ENCODE measurements at places on chromosomes 6 and 20.

DNA sequence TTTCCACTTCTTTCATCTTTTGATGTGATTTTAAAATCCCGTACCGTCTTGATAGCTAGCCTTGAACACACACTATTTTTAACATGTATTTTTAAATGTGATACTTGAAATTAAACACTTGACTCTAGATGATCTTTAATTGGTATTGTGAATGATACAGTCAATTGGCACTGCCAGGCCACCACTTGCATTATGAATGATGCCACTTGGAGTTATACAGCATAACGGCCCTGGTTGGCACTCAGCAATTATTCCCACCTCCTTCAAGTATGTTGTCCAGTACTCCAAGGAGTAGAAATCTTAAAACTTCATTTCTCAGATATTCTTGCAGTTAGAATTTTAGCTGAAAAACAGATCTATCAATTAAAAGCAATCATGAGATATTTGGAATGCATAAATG lies 62.9 kb downstream of the TENT5A start:
- DNase-seq: no peak

DNA sequence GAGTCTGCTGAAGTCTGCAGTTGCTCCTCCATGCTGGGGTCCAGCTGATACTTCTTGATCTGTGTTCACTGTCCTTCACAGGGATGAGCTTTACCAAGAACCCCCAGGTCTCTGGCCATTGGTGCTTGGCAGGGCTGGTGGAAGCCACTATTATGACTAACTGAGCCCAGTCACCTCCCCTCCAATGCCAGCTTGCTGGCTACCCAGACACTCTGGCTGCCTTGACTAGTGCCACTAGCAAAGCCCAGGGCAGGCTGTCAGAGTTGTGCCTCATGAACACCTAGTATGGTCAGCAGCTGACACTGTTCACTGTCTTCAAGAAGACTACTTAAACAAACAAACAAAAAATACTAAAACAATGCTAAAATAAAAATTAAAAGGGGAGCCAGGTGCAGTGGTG lies 8.8 kb downstream of the ASIP start:
- no peak for DNase-seq

- DNase-seq: no peak
These were observed 542 bp upstream of the AFG1L start for GRCh38 chr6:108294297-108294726.

DNA sequence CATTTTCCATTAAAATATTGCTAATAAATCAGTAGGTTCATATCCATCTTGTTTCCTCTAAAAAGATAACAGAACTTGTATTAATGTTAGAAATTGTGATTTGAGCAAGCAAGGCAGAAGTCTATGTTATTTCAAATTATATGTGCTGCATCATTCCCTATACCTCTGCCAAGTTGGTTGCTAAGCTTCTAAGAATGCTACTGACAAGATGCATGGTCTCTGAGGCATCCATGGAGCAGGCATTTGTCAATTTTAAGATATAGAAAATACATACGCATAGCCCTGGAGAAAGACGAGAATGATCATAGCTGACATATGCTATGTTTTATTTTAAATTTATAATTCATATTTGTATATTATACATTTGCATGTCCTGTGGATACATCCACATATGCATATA lies 168.3 kb upstream of the THEMIS start:
- DNase-seq: no peak

GRCh38 chr20:41693136-41693979 lies 75.2 kb upstream of the CHD6 start:
- peak; percentile 83 for DNase-seq

GRCh38 chr20:17645546-17646208 lies 36.4 kb downstream of the RRBP1 start:
- no peak for DNase-seq

GRCh38 chr6:136956590-136957544 lies 34.8 kb downstream of the SLC35D3 start:
- no peak for DNase-seq

GRCh38 chr6:110415086-110415916 lies at the start of gene DDO:
Gene DDO (minus strand): TSS chr6:110415575. CDS start chr6:110413462, 2,113 bp downstream.
- peak; percentile 65 for DNase-seq

GRCh38 chr6:161268531-161269210 lies 5.2 kb downstream of the AGPAT4 start:
- DNase-seq: no peak

- no peak for DNase-seq
These were observed 536.8 kb downstream of the QKI start for GRCh38 chr6:163951326-163951725.

DNA sequence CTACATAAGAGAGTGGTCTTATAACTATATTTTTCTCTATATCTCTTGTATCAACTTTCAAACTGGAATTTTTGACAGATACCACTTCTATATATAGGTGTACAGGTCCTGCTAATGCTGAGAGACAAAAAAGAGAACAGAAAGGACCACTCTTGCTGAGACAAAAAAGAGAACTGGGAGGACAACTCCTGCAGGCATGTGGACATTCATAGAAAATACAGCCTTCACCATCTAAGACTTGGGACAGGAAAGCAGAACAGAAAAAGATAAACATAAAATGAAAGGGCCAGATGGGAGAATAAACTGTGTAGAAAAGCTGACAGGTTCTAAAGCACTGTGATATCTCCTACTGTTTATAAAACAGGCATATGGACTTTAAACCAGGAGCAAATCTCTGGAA lies 541.0 kb upstream of the ADGRB3 start:
- no peak for DNase-seq

GRCh38 chr6:80467408-80467807 lies 360.9 kb downstream of the BCKDHB start:
- DNase-seq: no peak

DNA sequence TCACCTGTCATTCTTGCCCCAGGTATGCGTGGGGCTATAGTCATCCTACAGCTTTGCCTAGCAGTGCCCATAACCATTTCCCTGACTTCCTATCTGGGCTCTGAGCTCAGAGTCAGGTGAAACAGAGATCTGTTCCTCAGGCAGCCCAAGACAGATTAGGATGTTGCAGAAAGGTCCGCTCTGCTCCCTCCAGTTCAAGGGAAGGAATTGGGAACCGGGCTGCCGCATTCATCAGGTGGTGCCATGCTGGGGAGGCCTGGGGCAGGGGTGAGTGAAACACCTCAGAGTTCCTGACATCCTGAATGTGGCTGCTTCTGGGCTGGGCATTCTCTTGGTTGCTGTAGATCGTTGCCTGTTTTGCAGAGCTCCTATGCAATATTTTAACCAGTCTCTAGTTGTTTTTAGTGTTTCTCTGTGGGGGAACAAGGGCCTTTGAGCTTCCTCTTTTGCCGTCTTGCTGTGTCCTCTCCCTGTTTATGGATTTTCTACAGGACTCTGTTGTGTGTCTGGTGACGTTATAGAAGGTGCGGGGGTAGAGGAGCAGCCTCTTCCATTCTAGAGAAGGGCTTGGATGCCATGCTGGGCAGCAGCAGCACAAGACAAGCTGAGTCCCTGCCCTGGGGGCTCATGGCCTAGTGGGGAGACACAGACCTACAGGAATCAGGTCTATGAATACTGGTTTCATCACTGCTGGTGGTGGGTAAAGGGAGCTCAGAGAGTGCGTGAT lies 9.2 kb downstream of the ENTPD6 start:
- DNase-seq: no peak

GRCh38 chr20:4329232-4329631 lies 313.9 kb upstream of the RNF24 start:
- DNase-seq: no peak

DNA sequence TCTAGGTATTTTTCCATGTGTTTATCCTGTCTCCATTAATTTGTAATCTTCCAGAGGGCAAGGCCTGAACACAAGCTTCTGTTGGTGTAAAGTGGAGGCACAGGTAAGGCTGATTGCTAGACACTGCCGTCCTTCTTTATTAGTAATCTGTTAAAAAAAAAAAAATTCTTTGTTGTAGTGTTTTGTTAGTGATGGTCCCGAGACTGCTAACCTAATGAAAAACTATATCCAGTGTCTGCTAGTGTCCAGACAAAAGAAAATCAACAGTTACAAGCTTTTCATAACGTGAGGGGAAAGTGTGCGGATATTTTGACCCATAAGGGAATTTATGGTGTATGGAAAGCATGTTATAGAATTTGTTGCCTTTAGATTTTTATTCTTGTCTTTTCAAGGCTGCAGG lies 4.2 kb upstream of the HIVEP1 start:
- DNase-seq: no peak

GRCh38 chr6:19477563-19477962 lies 359.6 kb upstream of the ID4 start:
- no peak for DNase-seq

DNA sequence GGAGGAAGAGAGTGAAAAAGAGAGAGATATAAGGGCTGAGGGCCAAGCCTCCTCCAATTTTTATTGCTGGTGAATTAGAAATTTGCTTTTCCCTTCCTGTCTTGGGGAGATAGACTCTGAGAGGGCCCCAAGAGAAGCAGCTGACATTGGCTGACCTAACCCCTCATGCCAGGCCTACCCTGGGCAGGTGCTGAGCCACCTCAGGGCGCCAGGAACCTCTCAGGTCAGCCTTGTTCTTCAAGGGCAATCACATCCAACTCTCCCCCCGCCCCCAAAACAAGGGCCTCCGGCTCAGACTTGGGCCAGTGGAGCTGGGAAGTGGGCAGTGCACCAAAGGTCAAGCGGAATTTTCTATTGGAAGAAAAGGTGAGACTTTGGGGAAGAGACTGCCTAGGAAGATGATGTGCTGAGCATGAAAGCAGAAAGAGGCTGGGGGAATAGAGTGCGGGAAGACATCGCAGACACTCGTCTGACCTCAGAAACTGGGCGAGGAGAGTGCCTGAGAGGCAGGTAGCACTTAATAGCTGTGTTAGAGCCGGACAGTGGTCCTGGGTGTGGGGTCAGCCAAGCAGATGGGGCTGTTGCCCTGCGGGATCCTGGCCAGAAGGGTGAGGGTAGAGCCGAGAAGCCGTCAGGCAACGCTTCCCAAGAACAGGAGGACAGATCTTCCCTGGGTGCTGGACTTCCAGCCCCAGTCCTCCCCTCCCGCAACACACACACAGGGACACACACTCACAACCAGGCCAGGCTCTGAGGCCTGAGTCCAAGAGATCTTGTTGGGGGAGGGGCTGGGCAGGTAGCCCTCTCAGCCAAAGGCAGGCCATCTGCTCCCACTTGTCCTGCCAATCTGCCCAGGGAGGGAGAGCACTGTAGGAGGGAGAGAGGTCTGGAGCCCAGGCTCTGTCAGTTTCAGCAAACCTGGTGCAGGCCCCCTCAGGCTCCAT lies 3.7 kb upstream of the FASTKD5 start:
- DNase-seq: peak; percentile 95

DNA sequence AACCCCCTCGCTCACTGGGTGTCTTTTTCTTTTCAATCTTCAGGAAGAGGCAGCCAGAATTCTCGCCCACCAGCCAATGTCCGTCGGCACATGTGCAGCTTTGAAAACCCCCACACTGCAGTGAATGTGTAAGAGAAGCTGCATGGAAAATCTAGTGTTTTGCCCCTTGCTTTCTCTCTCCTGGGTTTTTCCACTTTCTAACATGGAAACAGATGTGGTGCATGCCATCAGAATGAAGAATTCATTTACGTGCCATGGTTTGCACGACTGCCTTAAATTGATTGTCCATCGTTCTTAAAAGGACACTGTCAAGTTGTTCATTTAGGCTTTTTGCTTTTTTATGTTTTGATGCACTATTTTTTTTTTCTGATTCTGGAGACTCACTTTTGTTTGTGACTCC lies 117.1 kb upstream of the RAB32 start:
- DNase-seq: no peak

GRCh38 chr6:138815797-138816528 lies 20.1 kb downstream of the ECT2L start:
- DNase-seq: no peak

GRCh38 chr6:40477246-40478126 lies 109.7 kb downstream of the LRFN2 start:
- DNase-seq: peak; percentile 18

DNA sequence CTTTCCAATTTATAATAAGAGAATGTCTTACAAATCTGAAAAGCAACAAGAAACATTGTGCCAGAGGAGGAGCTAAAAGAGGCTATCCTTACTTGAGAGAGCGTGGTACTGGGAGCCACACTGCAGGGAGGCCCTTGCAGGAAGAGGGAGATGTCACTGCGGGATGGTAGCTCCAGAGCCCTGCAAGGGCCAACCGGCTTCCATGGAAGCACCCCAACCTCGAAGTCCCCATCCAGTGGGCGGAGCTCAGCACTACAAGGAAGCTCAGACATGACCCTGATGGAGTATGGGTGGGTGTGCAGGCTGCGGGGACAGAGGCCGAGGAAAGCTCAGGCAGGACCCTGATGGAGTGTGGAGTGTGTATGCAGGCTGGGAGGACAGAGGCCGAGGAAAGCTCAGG lies 57.8 kb upstream of the RPS6KA2 start:
- DNase-seq: no peak

DNA sequence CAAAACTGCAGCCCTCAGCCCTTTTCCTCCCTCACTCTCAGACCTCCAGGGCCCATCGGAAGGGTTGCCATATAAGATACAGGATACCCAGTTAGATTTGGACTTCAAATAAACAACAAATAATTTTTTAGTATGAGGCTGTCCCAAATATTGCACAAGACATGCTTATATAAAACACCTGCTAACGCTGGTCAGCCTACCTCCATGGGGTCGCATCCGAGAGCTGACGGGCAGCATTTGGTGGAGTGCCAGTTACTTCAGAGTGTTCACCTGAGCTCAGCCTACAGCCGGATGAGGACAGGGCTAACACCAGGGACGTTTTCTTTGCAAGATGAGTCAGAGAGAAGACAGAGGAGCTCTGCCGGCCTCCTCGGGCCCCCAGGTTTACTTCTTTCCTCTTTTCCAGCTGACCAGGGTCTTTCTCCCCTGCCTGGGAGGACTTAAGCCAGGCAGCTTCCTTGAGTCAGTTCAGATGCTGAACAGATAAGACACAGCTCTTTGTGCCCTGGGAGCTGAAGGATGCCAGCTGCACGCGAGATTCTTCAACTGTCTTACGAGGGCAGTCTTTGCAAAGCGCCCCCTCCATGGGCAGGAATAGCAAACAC lies 141.2 kb upstream of the KCNG1 start:
- DNase-seq: no peak

- no peak for DNase-seq
These were observed 62.6 kb downstream of the BACH2 start for GRCh38 chr6:90233994-90234393.

GRCh38 chr6:108598305-108598863 lies 37.7 kb downstream of the FOXO3 start:
- DNase-seq: no peak

DNA sequence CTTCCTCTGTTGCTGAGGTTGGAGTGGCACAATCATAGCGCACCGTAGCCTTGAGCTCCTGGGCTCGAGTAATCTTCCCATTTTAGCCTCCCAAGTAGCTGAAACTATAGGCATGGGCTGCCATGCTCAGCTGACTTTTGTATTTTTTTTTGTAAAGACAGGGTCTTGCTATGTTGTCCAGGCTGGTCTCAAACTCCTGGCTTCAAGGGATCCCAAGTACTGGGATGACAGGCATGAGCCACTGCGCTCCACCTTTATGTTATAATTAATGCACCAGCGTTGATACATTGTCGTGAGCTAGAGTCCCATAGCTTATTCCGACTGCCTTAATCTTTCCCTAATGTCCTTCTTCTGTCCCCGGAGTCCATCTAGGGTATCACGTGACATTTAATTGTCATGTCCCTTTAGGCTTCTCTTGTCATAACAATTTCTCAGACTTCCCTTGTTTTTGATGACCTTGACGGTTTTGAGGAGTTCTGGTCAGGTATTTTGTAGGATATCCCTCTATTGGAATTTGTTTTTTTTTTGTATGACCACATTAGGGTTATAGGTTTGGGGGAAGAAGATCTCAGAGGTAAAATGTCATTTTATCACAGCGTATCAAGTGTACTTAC lies 63.9 kb downstream of the CEBPB start:
- DNase-seq: no peak

- DNase-seq: no peak
These were observed 126.5 kb upstream of the CITED2 start for GRCh38 chr6:139500977-139501376.
